ENCODE measurements at places on chromosomes 7 and 10. TPM values are rescaled to one million over a fixed set of nuclear protein-coding genes. Genes with fewer than 3 reads are reported as not detected.

The GPR158 gene
- 0.21 TPM for total RNA-seq

The AFAP1L2 gene
- 17.9 TPM for total RNA-seq

The FGL2 gene
- total RNA-seq, result 10.9 TPM

The C10orf67 gene
- not detected for total RNA-seq

The NPSR1 gene
- total RNA-seq, result not detected

The FZD1 gene
- 20.7 TPM for total RNA-seq

DNA sequence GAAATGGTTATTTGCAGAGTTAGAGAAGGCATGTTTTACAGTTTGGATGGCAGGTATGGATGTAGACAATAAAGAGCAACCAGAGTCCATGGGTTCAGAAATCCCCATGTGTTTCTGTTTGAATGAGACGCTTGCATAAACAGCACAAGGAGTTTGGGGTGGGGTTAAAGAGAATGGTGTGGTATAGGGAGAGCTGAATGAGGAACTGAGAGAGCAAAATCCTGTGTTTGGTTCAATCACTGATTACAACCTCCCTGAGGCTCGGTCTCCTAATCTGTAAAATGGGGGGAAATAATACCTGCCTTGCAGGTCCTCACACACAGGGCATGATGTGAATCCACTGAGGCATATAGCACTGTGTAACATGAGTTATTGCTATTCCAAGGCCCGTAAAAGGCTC, 23.7 kb downstream of the CAV1 start:
- DNase-seq, result no peak

- no peak for DNase-seq
Observed at GRCh38 chr10:123442901-123443300, 223.3 kb upstream of the GPR26 start.

DNA sequence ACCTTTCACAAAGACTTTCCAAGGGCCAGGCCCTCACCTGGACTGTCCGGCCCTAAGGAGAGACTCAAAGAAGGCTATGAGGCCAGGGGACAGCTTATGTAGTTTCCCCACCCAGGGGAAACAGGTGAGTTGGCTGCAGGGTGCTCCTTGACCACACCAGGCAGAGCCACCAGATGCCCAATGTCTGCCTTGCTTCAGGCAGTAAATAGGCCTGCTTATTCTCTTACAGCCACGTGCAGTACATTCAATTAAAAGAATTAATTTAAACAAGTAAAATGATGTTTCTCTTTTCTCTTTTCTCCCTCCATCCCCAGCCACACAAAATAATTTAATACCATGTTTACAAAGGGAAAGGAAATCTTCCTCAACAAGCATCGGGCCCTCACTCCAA, 66.6 kb upstream of the ABLIM1 start:
- no peak for DNase-seq

DNA sequence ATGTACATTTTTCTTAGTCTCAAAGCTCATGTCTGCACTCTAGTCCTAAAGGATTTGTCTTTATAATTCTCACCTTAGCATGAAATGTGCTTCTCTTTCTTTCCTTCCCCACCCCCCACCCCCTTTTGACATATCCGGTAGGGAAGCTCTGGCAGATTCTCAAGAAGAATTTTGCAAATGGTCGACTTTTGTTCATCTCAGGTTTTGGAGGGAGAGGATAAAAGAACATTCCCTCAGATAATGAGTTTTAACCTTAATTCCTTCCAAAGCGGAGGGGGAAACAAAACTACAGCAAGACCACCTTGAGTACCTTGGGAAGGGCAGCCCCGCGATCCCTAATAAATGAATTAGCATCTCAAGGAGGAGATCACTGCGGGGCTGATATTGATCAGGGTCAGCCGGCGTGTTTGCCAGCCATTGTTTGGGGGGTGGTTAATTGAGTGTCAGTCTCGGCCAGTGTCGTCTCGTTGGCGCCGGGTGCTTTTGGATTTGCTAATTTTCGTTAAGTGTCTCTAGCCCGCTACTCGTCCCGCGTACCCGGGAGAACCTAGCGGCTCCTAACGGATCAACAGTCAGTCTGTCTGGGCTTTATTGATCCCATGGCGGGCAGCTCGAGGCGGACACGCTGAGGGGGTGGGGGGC, 874 bp upstream of the BAMBI start:
- peak; percentile 48 for DNase-seq

DNA sequence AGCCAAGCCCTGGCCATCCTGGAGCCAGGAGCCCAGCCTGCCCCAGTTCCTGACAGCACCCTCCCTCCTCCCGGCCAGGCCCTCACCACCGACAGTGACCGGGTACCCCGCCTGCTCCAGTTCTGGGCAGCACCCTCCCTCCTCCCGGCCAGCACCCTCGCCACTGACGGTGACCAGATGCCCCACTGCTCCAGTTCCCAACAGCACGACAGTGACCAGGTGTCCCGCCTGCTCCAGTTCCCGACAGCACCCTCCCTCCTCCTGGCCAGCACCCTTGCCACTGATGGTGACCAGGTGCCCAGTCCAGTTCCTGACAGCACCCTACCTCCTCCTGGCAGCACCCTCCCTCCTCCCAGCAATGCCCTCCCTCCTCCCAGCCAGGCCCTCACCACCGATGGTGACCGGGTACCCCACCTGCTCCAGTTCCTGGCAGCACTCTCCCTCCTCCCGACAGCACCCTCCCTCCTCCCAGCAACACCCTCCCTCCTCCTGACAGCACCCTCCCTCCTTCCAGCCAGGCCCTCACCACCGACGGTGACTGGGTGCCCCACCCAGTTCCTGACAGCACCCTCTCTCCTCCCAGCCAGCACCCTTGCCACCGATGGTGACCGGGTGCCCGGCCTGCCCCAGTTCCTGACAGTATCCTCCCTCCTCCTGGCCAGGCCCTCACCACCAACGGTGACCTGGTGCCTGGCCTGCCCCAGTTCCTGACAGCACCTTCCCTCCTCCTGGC, 40.3 kb downstream of the VIPR2 start:
- no peak for DNase-seq

DNA sequence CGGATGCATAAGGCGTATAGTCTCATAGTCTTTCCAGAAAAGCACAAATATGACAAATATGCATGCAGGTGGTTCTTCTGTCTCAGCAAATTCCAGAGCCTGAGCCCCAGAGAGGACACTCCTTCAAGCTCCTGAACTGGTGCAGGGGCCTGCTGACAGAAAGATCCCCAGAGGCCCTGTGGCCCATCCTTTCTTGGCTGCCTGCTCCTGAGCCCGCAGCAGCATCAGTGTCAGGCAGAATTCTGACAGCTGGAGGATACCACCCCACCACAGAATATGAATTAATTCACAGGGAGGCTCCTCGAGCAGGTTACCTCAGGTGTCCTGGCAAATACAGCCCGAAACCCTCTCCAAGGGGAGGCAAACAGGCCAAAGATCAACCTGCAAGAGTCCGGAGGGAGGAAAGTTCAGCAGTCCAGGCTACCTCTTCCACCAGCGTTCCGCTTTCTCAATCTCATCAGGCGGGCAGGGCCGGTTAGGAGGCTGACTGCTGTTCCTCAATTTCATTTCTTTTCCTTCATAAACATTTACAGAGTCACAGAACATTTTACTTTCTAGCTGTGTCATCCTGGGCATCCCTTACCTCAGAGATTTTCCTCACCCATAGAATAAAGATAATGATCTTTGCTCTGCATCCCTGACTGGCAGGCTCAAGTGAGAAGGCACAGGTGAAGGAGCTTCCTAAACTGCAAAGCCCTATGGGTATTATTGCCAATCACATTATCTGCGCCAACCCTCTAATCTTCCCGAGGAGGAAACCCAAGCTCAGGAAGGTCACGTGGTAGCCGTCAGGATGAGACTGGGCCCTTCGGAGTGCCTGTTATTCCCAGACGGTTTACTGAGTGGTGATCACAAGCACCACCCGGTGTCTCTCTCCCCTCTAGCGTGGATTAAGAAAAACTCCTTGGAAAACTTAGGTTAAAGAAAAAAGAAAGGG, 1.4 kb downstream of the DNAJB12 start:
- DNase-seq, result no peak

DNA sequence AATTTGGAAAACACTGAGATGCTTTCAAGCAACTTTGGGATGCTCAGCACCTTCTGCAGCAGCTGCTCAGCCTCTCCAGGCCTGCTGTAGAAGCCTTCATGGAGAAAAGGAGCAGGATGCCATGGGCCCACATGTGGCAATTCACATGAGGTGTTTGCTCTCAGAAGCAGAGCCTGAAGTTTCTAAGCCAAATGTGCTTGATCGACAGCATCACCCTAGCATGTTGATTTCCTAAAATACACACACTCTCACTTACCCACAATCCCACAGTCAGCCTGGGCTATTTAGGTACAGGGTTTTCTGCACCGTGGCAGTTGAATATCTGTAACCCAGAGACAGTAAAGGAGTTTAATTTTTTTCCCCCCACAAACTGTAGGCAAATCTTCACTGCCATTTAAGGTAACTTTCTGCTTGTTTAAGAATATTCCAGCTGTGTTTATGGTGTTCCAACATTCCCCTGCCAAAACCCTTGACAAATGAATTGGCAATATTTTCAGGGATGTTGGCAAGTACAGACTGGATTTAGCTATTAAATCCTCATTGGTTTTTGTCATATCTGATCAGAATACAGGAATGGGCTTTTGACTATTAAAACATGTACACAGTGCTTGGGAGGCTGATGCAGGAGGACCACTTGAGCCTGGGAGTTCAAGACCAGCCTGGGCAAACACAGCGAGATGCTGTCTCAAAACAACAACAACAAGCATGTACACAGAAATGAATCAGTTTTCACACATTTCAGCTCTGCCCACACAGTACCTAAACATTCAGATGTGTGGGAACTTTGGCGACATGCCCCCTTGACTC, 244.2 kb downstream of the CELF2 start:
- no peak for DNase-seq

DNA sequence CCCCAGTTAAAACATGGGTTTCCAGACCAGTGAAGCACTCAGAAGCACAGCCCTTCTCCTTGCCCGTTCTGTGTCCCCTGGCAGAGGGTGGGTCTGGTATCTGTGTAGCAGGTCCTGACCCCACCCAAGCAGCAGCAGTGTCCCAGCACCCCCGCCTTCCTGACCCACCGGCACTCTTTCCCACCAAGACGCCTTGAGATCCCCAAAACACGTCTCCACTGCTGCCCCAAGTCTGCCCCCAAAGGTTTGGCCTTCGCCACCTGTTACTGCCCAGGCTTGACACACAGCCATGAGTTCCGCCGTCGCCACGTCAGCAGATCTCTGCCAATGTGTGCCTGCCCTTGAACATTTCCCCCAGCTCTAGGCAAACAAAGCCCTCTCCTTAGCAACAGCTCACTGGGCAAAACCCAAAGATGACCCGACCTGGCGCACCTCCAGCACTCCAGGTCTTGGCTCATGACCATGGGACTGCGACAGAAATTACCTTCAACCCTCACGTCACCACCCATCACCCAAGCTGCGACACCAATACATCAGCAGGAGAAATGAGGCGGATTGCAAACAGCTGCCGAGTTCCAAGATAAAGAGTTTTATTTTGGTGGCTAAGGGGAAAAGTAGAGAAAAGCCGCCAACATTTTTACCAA, 75.6 kb downstream of the CTBP2 start:
- DNase-seq, result no peak

DNA sequence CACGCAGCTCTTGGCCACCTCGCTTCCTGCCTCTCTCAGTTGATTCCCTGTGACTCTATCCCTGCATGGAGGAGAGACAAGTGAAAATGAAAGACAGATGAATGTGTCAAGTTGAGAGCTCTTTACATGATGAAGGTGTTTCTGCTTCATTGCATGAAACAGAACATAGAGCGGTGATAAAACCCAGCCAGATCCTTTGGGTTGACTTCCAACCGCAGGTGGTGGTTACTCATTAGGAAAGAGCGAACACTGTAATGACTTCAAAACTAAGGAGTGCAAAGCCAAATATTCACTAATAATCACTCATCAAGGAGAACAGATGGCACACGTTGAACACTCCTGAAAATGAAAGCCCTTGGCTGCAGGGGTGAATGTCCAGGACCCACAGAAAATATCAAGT, 31.8 kb upstream of the WDR11 start:
- DNase-seq, result no peak

- DNase-seq, result no peak
Observed at GRCh38 chr10:2885288-2886278, 181.8 kb upstream of the PFKP start.

GRCh38 chr7:3899559-3899991, 598.5 kb downstream of the SDK1 start:
- no peak for DNase-seq

DNA sequence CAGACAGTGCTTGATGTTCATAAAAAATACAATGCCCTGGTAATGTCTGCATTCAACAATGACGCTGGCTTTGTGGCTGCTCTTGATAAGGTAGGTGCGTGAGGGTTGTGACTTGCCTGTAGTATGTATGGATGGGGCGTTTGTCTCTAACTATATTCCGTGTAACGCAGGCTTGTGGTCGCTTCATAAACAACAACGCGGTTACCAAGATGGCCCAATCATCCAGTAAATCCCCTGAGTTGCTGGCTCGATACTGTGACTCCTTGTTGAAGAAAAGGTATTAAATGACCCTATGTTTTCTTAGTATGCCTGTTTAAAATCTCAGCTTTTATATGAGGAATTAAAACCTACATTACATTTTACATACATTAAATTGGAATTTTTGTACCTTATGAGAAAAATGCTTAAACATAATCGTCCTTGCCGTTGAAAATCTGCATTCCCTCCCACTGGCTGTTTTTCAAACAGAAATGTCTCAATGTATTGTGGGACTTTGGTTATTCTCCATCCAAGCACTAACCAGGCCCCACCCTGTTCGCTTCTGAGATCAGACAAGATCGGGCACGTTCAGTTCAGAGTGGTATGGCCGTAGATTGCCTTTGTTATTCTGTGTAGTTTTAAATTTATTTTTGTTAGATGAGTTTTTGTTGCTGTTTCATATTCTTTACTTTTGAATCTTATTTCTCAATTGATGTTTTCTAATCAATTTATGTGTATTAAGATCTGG, 85.3 kb downstream of the CUL1 start:
- DNase-seq, result no peak

DNA sequence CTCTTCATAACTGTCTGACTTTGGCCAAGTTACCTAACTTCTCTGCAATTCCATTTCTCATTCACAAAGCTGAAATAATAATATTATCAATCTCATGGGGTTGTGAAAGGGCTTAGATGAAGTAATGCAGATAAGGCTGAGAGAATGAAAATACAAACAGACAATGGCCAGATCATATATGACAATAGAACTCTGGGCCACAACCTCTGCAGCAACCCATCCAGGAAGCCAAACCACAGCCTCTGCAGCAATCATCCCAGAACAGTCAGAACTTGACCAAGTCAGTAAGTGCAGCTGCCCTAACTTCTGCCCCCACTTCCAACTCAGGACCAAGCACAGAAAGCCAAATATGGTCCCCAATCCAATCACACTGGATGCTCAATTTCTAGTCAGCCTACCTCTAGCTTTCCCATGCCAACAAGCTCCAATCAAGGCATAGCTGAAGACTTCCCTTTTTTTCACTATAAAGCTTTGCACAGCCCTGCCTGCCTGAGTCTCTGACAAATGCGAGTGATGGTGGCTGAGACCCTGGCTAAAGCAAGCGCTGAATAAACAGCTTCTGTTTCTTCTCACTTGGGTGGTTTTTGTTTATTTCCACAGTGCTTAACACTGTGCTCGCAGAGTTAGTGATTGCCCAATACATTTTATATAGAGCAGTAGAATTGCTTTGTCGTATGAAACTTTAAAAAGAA, 34.8 kb upstream of the TNPO3 start:
- DNase-seq, result no peak

- no peak for DNase-seq
Observed at GRCh38 chr10:101724446-101724845, 29.5 kb upstream of the FBXW4 start.

- no peak for DNase-seq
Observed at GRCh38 chr10:11035301-11035991, 17.8 kb downstream of the CELF2 start.
